B cell (primary cell): ENCODE measurements at places on chromosomes 1 and 21. TPM values are rescaled to one million over a fixed set of nuclear protein-coding genes. Genes with fewer than 3 reads are reported as not detected.

The P3H1 gene
- polyA plus RNA-seq, result 51.3 and 52.1 TPM in 2 replicates

The TMEM81 gene
- 3.0 and 3.8 TPM in 2 replicates for polyA plus RNA-seq

The KCNA3 gene
- 17.5 and 18.4 TPM in 2 replicates for polyA plus RNA-seq

The TFF3 gene
- not detected in 2 replicates for polyA plus RNA-seq

The TNFAIP8L2 gene
- polyA plus RNA-seq, result 5.5 and 9.1 TPM in 2 replicates

The RIMKLA gene
- 0.01 and 0.04 TPM in 2 replicates for polyA plus RNA-seq

The CD5L gene
- not detected in 2 replicates for polyA plus RNA-seq
